Right cardiac atrium (tissue), 5 donors: ENCODE measurements at places on chromosomes 2 and 18.

DNA sequence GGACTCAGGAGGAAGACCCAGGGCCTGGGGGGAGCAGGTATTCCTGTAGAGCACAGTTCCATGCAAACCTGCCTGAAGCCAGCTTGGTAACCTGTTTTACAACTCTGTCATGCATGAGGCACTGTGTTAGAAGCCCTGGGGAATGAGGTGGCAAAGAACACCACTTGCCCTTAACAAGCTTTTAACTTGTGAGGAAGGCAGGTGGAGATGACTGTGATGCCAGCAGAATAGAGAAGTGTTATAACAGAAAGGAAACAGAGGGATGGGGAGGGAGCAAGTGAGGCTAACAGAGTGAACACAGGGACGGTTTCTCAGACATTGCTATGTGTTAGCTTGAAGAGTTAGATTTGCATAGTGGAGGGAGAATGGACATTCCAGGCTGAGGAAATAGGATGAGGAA, 11.5 kb upstream of the IL1A start:
- no peak for DNase-seq

DNA sequence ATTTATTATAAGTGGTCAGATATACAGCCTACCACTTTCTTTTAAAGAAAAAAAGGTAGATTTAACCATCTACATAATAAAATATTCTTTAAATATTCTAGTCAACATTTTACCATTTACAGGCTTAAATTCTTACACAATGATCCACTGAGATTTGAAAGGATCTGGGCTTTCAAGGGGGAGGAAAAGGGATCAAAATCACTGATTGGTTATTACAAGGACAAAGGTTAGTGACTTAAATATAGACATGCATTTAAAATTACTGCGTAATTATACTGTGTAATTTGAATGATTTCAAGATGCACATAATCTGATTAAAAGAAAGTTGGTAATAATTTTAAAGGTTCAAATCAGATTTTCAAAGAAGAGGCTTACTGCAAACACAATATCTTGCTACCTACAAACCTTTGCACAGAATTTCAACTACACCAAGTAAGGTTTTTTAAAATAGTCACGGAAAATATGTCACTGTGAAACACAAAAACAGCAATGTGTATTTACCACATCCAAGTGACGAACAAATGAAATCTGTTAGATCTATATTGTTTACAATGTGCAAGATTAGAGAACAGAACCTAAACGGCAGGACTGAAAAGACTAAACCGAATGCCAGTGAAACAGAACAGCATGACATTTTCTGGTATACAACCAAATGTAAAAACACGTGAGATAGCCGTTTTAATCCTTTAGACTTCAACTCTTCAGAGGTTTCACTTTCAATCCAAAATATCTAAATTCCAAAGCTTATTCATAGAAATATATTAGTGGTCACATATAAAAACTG, 40.8 kb downstream of the RTN4 start:
- DNase-seq = no peak

GRCh38 chr2:81247648-81248047, 943.1 kb upstream of the LRRTM1 start:
- DNase-seq = no peak

GRCh38 chr2:200845669-200846325, 18.7 kb downstream of the CLK1 start:
- DNase-seq = no peak

DNA sequence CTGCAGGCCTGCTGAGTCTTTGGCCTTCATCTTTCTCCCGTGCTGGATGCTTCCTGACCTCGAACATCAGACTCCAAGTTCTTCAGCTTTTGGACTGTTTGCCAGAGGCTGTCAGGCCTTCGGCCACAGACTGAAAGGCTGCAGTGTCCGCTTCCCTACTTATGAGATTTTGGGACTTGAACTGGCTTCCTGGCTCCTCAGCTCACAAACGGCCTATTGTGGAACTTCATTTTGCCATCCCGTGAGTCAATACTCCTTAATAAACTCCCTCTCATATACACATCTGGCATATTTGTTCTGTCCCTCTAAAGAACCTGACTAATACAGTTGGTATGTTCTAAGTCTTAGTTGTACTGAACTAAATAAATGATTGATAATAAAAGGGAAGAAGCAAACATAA, 702.8 kb upstream of the LINC00305 start:
- no peak for DNase-seq

- DNase-seq = no peak
Observed at GRCh38 chr2:42752816-42753813, 10.8 kb downstream of the OXER1 start.

GRCh38 chr2:169071455-169071854, 2.1 kb downstream of the DHRS9 start:
- DNase-seq = no peak

- DNase-seq = peak; percentile 29
Observed at GRCh38 chr2:216632952-216633615, at the start of gene IGFBP2. Gene IGFBP2 (plus strand): TSS chr2:216633420. CDS start chr2:216633524, 104 bp downstream.

DNA sequence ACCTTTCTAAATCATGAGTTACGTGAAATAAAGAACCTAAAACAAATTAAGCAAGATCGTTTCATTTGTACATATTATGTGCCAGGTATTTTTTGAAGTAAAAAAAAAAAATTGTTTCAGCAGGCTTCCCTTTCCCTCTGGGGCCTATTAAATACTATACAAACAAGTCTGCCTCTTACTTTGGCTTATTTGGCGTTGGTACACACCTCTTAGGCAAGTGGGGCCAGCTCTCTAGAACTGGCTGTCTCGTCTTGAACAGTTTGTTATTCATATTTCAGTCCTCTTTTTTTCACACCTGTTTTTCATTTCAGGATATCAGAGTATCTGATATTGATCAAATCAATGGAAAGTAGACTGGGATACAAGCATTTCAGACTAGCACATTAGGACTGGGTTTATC, 27.4 kb upstream of the PPP3R1 start:
- DNase-seq = no peak

DNA sequence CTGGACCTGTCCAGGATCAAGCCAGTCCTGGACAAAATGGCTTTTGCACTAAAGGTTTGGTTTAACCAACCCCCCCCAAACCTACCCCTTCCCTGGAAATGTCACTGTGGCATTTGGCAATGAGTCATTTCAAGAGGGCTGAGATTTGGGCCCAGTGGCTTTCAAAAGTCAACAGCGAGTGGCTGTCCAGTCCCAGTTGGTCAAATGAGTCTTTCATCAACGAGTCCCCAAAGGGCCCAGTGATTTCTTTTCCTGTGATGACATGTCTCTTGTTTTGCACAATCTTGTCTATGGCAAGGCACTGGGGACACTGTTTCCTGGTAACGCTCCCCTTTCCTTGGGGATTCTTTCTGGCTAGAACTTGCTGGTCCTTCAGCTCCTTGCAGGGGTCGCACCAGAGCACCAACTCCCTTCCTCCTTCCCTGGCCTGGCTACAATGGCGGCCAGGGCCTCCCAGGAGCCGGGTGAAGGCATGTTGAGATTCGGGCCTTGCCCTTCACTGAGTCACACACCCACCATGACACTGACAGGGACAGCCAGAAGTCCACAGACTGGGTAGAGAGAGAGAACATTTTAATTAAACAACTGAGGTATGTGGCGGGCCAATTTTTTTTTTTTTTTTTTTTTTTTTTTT, 87.2 kb downstream of the SMAD7 start:
- DNase-seq = peak; percentile 61

DNA sequence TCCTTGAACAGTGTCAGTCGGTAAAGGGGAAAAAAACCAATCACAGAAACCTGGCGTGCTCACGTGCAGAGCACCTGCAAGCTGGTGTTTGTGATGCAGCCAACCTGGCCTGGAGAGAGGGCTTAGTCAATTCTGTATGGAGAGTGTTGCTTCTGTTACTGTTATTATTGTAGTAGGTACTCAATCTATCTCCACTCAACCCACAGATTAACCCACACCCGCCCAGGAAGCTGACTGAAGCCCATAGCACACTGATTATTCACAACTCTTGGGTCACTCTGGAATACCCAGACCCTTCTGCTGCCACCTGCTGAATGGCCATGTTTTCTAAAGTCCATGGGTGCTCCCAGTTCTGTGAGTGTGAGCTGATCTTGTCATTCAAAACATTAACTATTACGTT, 53.9 kb downstream of the TNFRSF11A start:
- no peak for DNase-seq

GRCh38 chr2:225612636-225613035, 213.1 kb downstream of the NYAP2 start:
- no peak for DNase-seq

DNA sequence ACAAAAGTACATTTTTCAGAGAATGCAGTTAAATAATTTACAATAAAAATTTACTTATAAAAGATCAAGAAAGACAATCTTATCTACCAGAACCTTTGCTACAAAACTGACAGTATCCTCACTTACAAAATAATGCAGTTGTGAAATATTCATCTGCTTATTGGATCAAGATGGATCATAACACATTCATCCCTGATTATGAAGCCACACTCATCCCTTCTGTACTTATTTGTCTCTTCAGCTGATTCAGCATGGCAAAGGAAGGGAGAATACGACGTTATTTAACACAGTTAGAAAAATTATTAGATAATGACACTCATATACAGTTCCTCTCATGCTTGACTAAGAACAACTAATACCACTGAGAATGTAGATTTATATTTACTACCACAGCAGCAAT, 46.4 kb downstream of the TCF4 start:
- no peak for DNase-seq

DNA sequence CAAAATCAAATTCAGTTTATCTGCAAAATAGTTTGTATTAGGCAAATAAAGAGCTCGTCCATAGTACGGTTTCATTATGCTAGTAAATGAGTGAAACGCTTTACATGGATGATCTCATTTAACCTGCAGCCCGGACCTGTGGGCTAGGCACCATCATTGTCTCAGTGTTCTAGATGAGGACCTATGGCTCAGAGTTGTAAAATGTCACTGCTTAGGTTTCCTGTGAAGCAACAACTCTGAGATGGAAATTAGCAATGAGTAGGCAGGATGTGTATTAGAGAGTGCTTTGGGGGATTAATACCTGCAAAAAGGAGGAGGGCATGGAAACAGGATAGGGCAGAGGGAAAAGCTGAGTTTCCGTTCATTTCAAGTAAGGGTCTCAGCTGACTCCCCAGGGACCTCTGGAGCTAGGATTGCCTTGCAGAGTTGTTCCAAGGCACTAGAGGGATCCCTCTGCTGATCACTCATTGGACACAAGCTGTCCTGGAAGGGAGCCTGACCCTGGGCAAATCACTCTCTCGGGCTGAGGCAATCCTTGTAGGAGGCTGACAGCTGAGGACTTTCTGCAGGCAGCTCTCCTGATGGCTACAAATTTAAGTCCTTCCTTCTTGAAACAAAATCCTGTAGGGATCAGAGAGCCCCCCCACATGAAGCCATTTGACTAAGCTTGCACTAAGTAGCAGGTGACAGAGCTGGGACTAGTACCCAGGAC, 58.8 kb upstream of the SIX2 start:
- DNase-seq = peak; percentile 15

- DNase-seq = no peak
Observed at GRCh38 chr2:225004597-225004996, 37.7 kb downstream of the DOCK10 start.

DNA sequence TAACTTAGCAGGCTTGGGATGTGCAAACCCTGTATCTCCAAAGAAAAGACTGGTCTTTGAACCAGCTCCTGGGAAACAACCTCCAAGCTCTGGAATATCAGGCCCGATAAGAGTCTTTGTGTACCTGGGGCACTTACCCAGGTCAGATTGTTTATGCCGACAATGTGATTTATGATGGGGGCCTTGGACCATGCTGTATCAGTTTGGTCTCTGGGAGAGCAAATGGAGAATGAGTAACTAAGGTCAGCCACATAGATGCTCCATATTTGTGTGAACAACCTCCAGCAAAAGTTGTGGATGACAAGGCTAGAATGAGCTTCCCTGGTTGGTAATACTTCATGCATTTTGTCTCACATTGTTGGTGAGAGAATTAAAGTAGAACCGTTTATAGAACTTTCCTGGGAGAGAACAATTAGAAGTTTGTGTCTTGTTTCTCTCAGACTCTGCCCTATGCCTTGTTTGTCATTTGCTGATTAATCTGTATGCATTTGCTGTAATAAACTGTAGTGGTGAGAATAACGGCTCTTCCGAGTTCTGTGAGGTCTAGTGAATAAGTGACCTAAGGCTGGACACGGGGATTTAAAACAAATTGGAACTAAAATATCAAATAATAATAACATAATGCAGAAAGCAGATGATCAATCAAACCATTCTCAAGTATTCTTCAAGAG, 259.1 kb downstream of the XIRP2 start:
- no peak for DNase-seq

GRCh38 chr2:120206022-120206581, 17.1 kb downstream of the TMEM185B start:
- DNase-seq = peak; percentile 72

- DNase-seq = no peak
Observed at GRCh38 chr2:232877940-232878511, 8.0 kb downstream of the SNORC start.

GRCh38 chr2:181904022-181904632, 12.6 kb downstream of the ITPRID2 start:
- DNase-seq = no peak

DNA sequence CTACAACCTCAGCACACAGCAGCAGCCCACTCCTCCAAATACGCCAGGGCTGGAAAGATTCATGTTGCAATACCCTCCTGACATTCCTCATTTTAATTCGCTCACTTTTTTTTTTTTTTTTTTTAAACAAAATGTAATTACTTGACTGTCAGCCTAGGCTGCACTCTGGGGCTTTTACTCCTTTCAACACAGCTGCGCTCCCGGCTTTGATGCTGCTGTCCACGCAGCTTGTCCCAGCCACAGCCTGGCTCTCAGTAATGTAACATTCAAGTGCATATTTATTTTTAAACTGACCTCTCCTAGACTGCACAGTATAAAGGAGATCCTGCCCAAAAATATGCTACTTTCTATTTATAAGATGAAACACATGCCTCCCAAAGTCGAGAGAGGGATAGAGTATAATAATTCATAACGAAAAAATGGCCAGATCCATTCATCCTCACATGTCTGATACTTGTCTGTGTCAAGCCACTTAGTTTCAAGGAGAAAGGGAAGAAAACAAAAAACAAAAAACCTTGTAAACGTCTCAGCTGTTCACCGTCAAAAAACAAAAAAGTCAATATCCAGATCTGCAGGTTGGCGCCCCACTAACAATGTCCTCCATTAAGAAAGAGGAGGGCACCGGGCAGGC, 949 bp downstream of the CDC42EP3 start:
- DNase-seq = no peak

DNA sequence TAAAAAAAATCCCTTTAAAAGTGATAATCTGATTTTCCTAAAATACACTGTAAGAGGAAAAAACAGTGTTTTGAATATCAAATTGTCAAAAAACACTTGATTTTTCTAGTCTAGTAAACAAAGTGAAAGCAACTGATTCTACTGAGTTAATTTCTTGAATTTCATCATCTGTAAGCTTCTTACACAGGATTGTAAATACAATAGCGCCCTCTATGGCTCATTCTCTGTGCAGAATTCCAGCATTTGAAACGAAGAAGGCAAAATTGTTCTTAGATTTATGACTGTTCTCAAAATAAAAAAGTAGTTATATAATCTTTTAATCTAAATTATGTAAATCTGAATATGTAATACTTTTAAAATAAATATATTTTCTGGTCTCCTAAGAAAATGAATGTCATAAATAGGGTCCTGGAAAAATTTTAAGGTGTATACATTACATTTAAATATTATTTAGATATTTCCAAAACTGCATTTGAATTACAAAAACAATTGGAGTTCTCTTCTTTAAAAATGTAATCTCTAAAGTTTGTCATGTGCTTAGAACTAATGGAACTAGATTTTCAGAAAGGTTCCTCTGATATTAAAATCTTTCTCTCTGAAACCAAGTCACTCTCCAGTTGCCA, 176.9 kb upstream of the MC4R start:
- no peak for DNase-seq

- DNase-seq = no peak
Observed at GRCh38 chr2:238513346-238513745, 86.6 kb downstream of the ASB1 start.
